ENCODE measurements at places on chromosomes 7 and 10.
A peak's percentile ranks its signal among the peaks of the same experiment; 100 is the strongest.

DNA sequence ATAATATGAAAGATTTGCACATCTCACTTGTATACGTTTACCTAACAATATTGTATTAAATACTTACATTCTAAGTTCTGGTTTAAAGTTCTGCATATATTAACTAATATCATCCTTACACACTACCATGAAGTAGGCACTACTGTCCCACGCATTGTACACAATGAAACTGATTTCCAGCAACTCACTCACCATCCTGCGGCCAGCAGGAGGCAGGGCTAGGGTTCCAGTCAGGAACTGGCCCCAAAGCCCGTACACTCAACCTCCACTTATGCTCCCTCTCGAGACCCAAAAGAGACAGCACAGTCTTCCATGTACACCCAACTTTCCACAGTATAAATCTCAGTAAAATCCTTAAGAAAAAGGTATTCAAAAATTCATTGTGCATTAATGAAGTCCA is 41.4 kb downstream of the GRID1 start:
- no peak for DNase-seq

GRCh38 chr7:119329715-119330114 is 943.3 kb upstream of the KCND2 start:
- DNase-seq = no peak

DNA sequence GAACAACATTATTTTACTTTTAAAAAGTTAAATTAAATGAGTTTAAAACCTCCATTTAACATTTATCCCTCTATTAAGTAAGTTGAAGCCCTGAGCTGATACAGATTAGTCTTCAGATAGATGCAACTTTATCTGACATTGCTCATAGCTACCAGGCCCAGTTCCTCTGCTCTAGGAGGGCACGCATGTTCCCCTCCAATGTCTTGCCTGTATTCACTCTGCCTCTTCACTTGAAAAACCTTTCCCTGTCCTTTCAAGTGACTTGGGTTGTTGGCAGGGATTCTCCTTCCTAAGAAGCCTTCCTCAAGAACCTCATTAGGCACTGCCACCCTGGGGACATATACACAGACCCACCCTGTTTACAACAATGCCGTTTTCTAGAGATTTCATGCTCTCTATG is 270.4 kb downstream of the RELN start:
- no peak for DNase-seq

DNA sequence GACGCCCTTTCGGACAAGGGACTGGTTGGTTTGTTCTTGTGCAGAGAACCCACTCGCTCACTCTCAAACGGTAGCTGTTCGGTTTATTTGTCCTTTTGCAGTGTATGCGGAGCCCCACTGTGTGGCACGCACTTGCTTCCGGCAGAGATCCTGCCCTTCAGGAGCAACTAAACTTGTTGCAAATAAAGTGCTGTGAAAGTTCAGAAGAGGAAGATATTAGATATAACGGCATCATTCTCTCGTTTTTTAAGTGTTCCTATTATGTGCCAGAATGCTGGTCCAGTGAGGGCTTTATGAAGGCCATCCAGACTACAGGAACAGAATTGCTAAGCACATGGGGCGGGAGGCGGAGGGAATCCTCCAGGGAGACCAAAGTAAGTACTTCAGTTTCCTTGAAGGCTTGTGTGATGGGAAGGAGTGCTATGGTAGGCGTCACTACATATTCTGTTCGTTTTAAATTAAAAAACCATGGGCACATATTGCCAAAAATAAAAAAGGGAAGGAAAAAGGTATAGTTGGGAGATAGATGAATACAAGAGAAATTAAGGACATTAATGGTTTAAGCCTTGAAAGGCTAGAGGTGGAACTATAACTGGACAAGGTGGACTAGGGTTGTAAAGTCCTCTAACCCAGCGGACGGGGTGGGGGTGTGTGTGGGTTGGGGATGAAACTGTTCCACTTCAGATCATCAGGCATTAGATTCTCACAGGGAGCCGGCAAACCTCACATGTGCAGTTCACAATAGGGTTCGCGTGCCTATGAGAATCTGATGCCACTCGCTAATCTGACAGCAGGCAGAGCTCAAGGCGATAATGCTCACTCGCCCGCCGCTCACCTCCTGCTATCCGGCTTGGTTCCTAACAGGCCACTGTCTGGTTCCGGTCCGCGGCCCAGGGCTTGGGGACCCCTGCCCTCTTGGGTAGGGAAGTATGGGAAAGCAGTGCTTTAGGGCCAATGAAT is 704 bp upstream of the ERLIN1 start:
- no peak for DNase-seq

- DNase-seq = no peak
Measured at GRCh38 chr7:113872981-113873380, 45.8 kb downstream of the PPP1R3A start.

- DNase-seq = peak; percentile 76
Measured at GRCh38 chr10:538895-539294, 150.6 kb downstream of the DIP2C start.

DNA sequence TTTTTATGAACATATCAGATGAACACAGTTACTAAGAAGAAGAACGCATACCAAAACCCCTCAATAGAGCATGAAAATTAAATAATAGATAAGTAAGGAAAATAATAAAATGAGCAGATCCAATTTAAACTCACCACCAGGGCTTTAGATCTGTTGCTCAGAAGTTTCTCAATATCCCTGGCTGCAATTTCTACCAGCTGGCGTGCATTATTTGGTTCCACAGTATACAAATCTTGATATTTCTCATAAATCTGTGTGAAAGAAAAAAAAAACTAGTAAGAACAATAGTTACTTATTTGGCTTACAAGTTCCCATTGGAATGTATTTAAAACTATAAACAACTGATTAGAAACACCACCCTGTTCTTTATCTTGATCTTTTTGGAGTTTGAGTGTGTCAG is 108.6 kb downstream of the CACNA2D1 start:
- DNase-seq = no peak

DNA sequence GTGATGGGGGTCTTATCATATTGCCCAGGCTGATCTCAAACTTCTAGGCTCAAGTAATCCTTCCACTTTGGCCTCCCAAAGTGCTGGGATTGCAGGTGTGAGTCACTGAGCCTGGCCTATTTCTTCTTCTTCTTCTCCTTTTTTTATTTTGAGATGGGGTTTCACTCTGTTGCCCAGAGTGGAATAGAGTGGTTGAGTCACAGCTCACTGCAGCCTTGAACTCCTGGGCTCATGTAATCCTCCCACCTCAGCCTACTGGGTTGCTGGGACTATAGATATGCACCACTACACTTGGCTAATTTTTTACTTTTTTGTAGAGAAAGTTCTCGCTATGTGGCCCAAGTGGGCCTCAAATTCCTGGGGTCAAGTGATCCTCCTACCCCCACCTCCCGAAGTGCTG is 124.3 kb downstream of the SKIDA1 start:
- no peak for DNase-seq

GRCh38 chr10:71725998-71726579 is 6.5 kb upstream of the C10orf105 start:
- DNase-seq = no peak

GRCh38 chr10:79223091-79224048 is 123.9 kb upstream of the PPIF start:
- DNase-seq = no peak

GRCh38 chr7:2452074-2452507 is 24.1 kb downstream of the GRIFIN start:
- no peak for DNase-seq

- no peak for DNase-seq
Measured at GRCh38 chr7:33996899-33997298, 91.6 kb downstream of the BMPER start.

DNA sequence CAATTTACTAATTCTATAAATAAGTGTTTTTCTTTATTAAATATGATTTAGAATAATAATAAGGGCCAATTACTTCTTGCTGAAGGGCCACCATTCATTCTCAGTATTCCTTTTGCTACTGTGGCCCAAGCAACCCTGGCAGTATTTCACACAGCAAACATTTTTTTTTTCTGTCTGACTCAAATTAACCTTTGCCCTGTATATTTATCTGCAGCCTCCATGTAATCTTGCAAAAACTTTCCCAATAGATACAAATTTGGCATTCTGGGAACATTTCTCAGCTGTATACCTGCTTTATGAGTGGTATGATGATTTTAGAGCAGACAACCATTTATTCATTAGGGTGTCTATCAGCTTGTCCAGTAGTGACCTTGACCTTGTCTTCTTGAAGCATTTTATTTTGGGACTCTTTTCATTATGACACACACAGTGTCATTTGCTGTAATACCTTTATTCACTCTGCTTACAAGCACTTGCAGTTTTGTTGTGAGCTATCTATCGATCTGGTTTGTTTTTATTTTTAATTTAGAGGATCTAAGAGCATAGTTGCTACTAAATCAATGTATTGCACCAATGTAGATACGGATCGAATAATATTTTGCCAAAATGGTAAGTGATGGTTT is 159.7 kb upstream of the PLXDC2 start:
- DNase-seq = no peak

DNA sequence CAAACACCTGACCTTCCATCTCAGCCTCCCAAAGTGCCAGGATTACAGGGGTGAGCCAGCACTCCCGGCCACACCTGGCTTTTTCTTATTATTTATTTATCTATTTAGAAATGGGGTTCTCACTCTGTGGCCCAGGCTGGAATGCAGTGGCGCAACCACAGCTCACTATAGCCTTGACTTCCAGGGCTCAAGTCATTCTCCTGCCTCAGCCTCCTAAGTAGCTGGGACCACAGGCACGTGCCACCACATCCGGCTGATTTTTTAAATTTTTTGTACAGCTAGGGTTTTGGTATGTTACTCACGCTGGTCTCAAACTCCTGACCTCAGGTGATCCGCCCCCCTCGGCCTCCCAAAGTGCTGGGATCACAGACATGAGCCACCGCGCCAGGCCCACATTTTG is 56.9 kb upstream of the MYL10 start:
- no peak for DNase-seq

DNA sequence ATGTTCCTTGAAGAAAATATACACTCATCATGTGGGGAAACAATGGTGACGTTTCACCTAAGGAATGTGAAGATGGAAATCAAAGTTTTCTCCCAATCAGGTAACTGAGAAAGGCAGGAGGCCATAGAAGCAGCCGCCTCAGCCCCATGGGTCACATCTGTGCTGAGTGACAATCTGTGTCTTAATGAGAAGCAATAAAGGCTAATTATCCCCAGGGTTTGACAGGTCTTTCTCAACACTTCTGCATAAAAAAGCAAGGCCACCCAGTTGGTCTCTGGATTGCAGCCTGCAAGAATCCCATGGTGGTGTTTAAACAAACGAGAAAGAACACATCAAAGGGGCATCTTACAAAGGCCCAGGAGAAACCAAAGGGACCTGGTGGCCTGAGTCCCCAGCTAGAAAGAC is 91.1 kb upstream of the TNS3 start:
- DNase-seq = no peak

GRCh38 chr7:27897441-27897847 is 157.5 kb downstream of the TAX1BP1 start:
- no peak for DNase-seq

DNA sequence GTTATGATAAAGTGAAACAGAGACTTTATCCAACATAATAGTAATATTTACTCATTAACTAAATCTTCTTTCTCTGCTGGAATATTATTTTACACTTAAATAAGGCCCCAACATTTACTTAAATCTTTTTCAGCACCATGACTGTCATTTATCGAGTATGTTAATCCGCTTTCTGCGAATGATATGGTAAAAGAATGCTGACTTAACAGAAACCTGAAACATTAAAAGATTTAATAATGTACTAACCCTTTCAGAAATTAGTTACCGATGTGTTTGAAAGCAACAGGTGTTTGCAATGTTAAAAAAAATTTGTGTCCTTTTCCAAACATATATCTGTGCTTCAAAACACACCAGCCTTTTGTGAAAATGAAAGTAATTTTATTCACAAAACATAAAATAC is 190.5 kb downstream of the SKAP2 start:
- DNase-seq = no peak

- no peak for DNase-seq
Measured at GRCh38 chr7:141515941-141516340, 35.3 kb upstream of the AGK start.

GRCh38 chr10:76252733-76253132 is 821.3 kb downstream of the LRMDA start:
- peak; percentile 20 for DNase-seq

DNA sequence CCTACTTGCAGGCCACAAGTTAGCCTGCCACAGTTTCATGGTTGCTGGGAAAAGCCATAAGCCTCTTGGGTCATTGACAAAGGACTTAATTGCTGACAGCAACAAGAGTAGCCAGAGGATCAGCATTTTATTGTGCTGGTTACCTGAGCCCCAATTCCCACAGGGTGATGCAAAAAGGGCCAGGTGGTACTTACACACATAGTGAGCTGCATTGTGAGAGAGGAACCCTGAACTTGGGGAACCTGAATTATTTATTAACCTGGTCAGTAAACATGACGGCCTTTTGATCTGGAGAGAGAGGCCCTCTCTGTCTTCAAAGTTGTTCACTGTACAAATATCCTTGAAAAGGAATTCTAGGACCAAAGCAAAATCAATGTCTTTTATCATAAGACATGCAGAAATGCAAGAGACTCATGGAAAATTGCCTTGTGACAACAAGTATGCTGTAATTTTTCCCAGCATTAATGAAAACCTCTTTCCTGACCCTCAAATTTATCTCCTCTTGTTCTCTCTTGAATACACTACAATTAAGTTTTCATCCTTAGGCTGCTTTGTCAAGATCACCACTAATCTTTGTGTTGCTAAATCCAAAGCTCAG is 102.9 kb upstream of the PHYHIPL start:
- DNase-seq = no peak

DNA sequence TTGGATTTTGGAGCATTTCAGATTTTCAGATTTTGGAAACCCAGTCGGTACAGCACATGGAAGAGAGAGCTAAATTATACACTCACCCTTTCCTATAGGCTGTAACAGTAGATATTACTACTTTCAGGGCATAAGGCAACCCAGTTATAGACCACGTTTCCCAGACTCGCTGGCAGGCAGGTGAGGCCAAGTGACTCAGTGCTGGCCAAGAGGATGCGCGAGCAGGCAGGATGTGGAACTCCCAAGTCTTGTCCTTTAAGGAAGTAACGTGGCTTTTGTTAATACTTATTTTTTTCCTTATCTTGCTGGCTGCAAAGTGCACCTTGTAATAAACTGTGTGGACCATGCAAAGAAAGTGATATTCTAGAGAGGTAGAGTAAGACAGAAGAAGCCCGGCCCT is 1160.1 kb downstream of the GATA3 start:
- no peak for DNase-seq

DNA sequence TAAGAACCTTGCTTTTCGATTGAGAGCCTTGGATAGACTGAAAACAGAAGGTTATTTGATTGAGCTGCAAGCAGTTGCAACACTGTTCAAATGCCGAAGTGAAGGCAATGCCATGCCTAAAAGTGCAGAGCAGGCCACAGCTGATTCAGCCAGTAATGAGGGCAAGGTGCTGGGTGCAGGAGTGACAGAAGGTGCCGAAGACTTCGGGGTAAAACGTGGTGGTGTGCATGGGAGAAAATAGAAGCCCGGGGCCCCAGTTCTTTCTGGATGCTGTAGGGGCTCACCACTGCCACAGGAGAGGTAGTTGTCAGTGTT is 43.6 kb upstream of the GATAD1 start:
- DNase-seq = no peak

DNA sequence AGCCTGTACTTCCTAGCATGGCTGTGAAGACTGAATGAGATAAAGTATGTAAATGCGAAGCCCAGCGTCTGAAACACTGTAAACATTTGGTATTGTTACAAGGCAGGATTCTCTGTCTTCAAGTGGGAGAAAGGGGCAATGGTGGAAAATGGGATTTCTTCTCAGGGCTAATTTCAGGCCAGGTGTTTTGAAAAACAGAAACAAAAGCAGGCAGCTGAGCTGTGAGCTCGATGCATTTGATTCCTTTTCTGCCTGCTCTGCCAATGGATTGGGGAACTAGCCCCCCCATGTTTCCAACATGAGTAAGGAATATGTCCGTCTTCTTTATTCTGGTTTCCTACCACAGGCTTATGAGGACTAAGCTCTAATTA is 732.1 kb upstream of the AUTS2 start:
- no peak for DNase-seq

Data from AG04450 (cell line).